Fibroblast of lung (primary cell): ENCODE measurements at places on chromosomes 4 and X. TPM values are rescaled to one million over a fixed set of nuclear protein-coding genes. Genes with fewer than 3 reads are reported as not detected.

DNA sequence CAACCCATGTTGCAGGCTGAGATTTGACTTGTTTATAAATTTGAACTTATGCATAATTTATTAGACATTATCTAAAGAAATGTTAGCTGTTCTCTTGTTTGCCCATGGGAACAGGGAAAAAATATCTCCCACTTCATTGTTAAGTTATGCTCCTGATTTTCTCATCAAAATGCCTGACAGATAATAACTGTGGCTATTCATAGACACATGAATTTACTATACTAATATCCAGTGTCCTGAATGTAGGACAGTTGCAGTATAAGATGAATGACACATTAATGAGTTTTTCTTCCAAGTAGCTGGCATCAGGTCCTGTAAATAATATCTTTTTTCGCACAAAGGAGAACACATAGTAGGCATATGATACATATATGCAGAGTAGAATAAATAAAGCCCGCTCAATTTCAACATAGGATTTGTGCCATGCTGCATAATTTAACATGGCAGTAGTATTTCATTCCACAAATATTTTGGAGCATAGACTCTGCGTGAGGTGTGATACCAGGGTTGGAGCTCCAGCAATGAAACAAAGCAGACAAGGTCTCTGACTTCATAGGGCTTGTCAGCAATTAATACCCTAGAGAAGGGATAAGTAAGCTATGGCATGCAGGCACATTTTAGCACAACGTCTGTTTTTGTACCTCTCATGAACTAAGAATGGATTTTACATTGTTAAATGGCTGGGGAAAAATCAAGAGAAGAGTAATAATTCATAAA lies 40.4 kb upstream of the DDX53 start:
- H3K27me3 ChIP-seq: no peaks in the 10 kb centered on the region
- H3K36me3 ChIP-seq: no peaks in the 10 kb centered on the region
- H3K4me3 ChIP-seq: no peak overlapping the region
- no peaks in the 10 kb centered on the region for H3K4me1 ChIP-seq

- DNase-seq: no peak
- no peaks in the 10 kb centered on the region for H3K36me3 ChIP-seq
- H3K27ac ChIP-seq: no peak overlapping the region
- no peaks in the 10 kb centered on the region for H3K4me1 ChIP-seq
- no peaks in the 10 kb centered on the region for H3K27me3 ChIP-seq
- H3K4me3 ChIP-seq: no peak overlapping the region
Measured at GRCh38 chr4:57280481-57280880, 170.3 kb upstream of the IGFBP7 start.

GRCh38 chrX:20378233-20378920 lies 111.7 kb upstream of the RPS6KA3 start:
- H3K4me1 ChIP-seq: no peaks in the 10 kb centered on the region
- peak; percentile 55 for DNase-seq
- no peak overlapping the region for H3K4me3 ChIP-seq
- H3K27ac ChIP-seq: no peak overlapping the region
- no peaks in the 10 kb centered on the region for H3K27me3 ChIP-seq

DNA sequence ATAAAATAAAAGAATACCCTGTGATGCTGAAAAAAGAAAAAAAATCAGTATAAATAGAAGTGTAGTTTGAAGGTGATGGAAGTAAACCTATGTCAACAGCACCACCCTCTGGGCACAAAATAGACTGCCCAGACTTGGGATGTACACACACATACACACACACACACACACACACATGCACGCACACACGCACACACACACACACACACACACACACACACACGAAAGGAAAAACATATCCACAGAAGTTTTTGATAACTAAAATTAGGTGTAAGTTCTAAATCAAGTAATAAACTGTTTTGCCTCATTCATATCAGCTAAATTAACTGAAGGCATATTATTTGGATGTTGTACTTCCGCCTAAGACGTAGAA lies 40.5 kb downstream of the ANXA5 start:
- H3K4me1 ChIP-seq: no peaks in the 10 kb centered on the region
- H3K36me3 ChIP-seq: no peaks in the 10 kb centered on the region

GRCh38 chrX:111869639-111870034 lies 6.3 kb upstream of the TRPC5OS start:
- no peaks in the 10 kb centered on the region for H3K4me1 ChIP-seq
- H3K36me3 ChIP-seq: no peaks in the 10 kb centered on the region
- DNase-seq: peak; percentile 31
- H3K27ac ChIP-seq: no peak overlapping the region
- H3K4me3 ChIP-seq: no peak overlapping the region
- no peaks in the 10 kb centered on the region for H3K27me3 ChIP-seq

DNA sequence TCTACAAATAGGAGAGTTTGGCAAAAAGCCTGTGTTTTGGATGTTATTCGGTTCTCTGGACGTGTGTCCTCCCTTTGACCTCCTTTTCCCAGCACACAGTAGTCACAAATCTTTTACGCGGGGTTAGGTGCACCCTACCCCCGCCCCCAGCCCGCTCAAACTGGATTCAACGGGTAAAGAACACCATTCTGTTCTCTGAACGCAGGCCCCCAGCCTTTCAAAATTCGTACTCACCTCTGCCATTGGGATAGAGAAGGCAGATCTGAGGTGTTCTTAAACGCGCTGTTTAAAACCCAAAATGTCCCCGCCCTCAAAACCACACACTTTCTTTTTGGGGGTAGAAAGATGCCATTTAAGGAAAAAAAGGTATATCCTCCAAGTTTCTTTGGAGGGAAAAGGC lies 2.7 kb downstream of the LEF1 start:
- H3K27me3 ChIP-seq: peaks cover 25% of the 10 kb centered on the region
- H3K4me3 ChIP-seq: no peak overlapping the region
- no peaks in the 10 kb centered on the region for H3K4me1 ChIP-seq
- H3K27ac ChIP-seq: no peak overlapping the region
- no peak for DNase-seq

Gene FGG
- not detected in 2 replicates for total RNA-seq
